Ovary (tissue), 10 donors: ENCODE measurements at places on chromosomes 12 and 14. TPM values are rescaled to one million over a fixed set of nuclear protein-coding genes. Genes with fewer than 3 reads are reported as not detected.
A peak's percentile ranks its signal among the peaks of the same experiment; 100 is the strongest.

- H3K36me3 ChIP-seq: no peaks in the 10 kb centered on the region
- no peak overlapping the region for H3K27ac ChIP-seq
- no peak overlapping the region for H3K4me3 ChIP-seq
- H3K4me1 ChIP-seq: no peaks in the 10 kb centered on the region
Observed at GRCh38 chr14:95776798-95777534, 63.0 kb upstream of the TCL1A start.

- no peak for DNase-seq
- H3K27ac ChIP-seq: no peak overlapping the region
- H3K4me3 ChIP-seq: no peak overlapping the region
- peaks cover 1% of the 10 kb centered on the region for H3K4me1 ChIP-seq
- no peaks in the 10 kb centered on the region for H3K36me3 ChIP-seq
Observed at GRCh38 chr14:33611405-33612196, 339.3 kb downstream of the EGLN3 start.

DNA sequence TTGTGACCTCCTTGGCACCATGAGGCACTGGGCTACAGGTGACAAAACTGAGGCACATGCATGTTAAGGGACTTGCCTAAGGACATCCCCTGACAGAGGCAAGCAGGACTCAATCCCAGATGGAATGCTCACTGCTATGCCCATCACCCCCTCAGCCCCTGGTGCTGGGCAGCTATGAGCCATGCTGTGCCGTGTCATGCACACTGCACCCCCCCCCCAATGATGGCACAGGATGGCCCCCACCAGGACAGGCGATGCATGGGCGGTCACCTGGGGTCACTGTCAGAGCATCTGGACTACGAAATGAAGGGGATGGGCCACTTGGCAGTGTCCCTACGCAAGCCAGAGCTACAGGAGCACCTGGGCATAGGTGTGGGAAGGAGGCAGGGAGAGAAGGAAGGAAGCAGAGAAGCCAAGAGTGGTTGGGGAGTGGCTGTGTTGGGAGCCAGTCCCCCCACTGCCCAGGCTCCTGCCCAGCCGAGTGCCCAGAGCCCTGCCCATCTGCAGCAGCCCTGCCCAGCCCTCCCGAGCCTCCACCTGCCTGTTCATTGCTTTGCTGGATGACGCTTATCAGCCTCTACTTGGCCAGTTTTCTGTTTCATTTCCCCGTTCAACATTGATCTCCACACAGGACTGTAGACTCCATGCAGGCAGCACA is 84.9 kb upstream of the DIO3 start:
- H3K4me1 ChIP-seq: peaks cover 24% of the 10 kb centered on the region
- H3K27me3 ChIP-seq: no peaks in the 10 kb centered on the region
- H3K27ac ChIP-seq: peak overlapping the region; percentile 97
- no peaks in the 10 kb centered on the region for H3K36me3 ChIP-seq
- no peak overlapping the region for H3K4me3 ChIP-seq
- DNase-seq: no peak

The PAPLN gene
- total RNA-seq: 24.8 TPM

The RBP5 gene
- 17.3 TPM for total RNA-seq
